ENCODE measurements at places on chromosomes 6 and 20.

DNA sequence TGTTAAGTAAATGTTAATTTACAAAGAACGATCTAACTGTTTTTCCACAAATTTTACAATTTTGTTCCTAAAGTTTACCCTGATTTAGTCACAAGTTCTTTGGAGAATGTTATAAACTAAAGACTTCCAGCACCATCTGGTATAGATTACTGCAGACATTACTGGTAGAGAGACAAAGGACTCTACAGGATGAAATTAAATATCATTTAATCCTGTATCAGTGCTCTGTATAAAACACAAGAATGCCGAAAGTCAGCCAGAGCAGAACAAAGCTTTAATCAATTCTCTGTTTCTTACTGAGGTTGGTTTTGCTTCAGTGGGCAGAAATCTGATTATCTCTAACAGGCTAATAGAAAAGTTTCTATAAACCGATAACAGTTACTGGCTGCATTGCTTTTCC, 763.6 kb downstream of the TENT5A start:
- no peak for DNase-seq

- DNase-seq = no peak
These were observed 48.4 kb downstream of the DHX35 start for GRCh38 chr20:39010496-39010895.

- DNase-seq = no peak
These were observed 31.0 kb downstream of the SIRPB1 start for GRCh38 chr20:1588533-1589460.

- no peak for DNase-seq
These were observed 5.7 kb downstream of the KCNK5 start for GRCh38 chr6:39223555-39223954.

GRCh38 chr6:43817192-43817591, 47.2 kb downstream of the VEGFA start:
- DNase-seq = no peak

Measured in cerebellar nuclear complex (tissue), 1 donor.